ENCODE measurements at places on chromosomes 12 and 14.

- no peak for DNase-seq
These were observed 4.9 kb downstream of the CDC42BPB start for GRCh38 chr14:103052407-103052806.

- DNase-seq: no peak
These were observed 42.3 kb upstream of the MMP17 start for GRCh38 chr12:131785763-131786330.

- DNase-seq: no peak
These were observed 138.0 kb upstream of the NOVA1 start for GRCh38 chr14:26735811-26736210.

DNA sequence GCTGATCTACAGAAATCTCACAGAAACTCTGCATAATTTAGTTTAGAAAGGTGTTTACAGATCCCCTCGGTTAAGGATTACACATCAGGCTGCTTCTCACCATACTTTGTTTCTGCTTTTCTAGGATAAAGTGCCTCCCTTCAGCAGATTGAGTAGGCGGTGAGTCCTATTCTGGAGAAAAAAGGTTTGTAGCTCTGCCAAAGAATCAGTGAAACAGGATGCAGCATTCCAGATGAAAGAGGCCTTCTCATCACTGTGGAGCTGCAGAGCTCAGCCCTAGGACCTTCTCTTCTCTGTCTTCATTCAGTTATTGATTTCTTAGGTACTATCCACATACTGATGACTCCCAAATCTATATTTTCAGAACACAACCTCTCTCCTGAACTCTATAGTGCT, 155.5 kb upstream of the KRR1 start:
- DNase-seq: no peak

- no peak for DNase-seq
These were observed 31.2 kb upstream of the VPS33A start for GRCh38 chr12:122297494-122297893.

GRCh38 chr14:24639270-24639669, 5.3 kb upstream of the GZMB start:
- DNase-seq: no peak

GRCh38 chr12:104638851-104639240, 182.1 kb downstream of the CHST11 start:
- no peak for DNase-seq

- DNase-seq: no peak
These were observed 473.4 kb downstream of the AACS start for GRCh38 chr12:125538401-125539199.

DNA sequence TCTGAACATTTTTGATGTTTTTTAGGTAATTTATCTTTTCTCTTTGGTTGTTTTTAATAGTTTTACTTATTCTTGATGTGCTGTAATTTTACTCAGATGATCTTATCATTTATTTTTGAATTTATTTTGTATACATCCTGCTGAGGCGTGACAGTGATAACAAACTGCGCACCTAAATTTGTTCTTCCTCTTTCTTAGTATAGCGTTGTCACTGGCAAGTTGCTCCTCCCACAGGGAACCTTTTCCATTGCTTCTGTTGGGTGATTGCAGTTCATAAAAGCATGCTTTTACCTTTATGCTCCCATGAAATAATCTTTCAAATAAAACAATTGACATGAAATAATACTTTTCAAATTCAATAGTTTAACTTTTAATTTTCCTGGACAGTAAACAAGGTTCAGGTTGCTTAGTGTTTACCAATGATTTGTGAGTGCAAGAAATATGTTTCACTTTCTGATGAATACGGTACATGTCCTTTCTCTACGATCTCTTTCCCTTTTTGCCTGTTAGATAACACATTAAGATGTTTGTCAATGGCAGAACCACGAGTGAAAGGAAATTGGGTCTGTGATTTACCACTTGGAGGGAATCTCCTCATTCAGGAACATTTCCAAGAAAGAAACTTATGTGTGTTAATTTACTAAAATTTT, 223.3 kb downstream of the CCDC91 start:
- DNase-seq: no peak

DNA sequence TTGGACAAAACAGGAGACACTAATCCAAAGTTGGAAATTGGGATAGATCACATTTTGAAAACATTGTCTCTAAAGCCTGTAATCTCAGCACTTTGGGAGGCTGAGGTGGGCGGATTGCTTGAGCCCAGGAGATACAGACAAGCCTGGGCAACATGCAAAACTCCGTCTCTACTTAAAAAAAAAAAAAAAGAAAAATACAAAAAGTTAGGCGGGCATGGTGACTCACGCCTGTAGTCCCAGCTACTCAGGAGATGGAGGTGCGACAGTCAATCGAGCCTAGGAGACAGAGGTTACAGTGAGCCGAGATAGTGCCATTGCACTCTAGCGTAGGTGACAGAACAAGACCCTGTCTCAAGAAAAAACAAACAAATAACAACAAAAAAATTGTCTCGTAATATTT, 152.1 kb downstream of the MGAT4C start:
- DNase-seq: no peak

DNA sequence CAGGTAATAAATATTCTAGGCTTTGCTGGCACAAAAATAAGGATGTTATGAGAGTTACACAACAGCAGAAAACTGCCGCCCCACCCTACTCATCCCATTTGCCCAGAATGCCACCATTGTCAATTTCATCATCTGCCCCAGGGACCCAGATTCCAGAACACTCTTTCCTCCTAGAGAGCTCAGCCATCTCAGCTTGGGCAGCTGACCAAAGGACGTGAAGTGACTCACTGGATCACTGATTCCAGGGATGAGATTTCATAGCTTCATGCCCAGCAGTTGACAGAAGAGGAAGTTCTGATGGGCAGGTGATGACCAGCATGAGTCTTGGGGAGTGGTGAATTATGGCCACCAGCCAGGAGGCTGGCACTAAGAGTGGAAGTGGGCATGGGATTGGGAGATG, 450.3 kb downstream of the RMST start:
- DNase-seq: no peak

- no peak for DNase-seq
These were observed 51.9 kb downstream of the RASSF8 start for GRCh38 chr12:26010293-26010821.

- DNase-seq: no peak
These were observed 15.2 kb downstream of the SCNN1A start for GRCh38 chr12:6360080-6360571.

DNA sequence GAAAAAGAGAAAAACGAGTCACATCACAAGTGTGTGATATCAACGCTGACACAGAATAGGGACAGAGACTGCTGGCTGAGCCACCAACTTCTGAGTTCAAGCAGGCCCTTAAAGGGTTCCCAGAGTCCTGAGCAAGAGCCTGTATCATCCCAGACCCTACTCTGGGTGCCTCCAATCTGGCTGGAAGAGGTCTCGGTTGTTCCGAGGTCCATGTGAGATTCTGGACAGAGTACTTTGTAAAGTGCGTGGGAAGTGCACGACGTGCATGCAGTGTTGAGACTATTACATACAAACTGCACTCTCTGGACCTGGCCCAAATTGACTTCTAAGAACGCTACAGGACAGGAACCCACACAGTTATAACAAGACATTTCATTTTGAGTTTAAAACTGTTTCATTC, 40.6 kb downstream of the MOK start:
- no peak for DNase-seq

GRCh38 chr12:19148860-19149259, 19.3 kb downstream of the PLEKHA5 start:
- no peak for DNase-seq

- DNase-seq: no peak
These were observed 7.6 kb downstream of the ARHGEF40 start for GRCh38 chr14:21077672-21078071.

GRCh38 chr12:5139751-5140150, 96.1 kb downstream of the KCNA5 start:
- DNase-seq: no peak

Data from kidney glomerular epithelial cell (primary cell).